ENCODE measurements at places on chromosomes 16 and 17.

GRCh38 chr16:21164521-21165168, 6.2 kb downstream of the LDAF1 start:
- no peak for DNase-seq

- no peak for DNase-seq
These were observed 81.0 kb downstream of the ABCC1 start for GRCh38 chr16:16030449-16030848.

DNA sequence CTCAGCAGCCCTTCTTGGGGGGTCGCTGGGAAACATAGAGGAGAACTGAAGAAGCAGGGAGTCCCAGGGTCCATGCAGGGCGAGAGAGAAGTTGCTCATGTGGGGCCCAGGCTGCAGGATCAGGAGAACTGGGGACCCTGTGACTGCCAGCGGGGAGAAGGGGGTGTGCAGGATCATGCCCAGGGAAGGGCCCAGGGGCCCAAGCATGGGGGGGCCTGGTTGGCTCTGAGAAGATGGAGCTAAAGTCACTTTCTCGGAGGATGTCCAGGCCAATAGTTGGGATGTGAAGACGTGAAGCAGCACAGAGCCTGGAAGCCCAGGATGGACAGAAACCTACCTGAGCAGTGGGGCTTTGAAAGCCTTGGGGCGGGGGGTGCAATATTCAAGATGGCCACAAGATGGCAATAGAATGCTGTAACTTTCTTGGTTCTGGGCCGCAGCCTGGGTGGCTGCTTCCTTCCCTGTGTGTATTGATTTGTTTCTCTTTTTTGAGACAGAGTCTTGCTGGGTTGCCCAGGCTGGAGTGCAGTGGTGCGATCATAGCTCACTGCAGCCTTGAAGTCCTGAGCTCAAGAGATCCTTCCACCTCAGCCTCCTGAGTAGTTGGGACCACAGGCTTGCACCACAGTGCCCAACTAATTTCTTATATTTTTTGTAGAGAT, 3.4 kb downstream of the STH start:
- DNase-seq = peak; percentile 40

DNA sequence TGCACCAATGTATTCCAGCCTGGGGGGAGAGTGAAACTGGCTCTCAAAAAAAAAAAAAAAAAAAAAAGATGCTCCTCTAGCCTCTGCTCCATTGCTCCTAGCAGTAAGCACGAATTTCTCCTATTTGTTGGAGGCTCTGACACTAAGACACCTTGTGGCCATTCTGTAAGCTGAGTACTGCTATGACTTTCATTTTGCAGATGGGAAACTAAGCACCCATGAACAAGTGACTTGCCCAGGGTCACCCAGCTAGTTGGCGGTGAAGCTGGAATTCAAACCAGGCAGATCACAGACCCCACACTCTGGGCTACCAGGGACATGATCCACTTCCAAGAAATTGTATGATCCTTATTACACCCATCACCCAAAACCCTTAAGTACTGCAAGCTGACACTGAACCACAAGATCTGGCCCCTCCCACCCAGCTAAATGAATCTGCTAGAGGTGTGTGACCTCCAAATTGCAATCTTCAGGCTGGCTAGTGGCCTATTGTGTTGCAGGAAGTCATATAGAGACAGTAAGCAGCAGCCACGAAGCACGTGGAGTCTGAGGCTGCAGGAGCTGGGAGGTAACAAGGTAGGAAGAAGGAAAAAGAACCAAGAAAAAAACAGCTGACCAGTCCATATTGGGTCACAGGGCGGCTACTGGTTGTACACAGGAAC, 209.4 kb downstream of the XYLT1 start:
- DNase-seq = no peak

DNA sequence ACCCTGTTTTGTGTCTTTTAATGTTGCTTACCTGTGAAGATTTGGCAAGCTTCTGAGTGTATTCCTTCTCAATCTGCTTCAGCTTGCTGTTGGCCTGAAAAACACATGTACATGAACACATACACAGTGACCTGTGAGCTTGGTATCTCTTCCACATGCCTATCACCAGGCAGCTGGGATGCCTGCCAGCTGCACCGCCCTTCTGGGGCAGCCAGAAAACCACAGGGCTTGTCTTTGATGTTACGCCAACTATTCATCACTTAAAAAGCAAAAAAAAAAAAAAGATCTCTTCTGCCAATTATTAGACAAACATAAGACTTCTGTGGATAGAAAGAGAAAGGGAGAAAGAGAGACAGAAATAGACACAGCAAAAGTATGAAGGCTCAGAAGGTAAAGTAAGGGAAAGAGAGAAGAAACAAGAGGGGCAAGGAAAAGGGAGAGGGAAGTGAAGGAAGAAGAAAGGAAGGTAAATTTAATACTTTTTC, 189.2 kb upstream of the AXIN2 start:
- DNase-seq = no peak

GRCh38 chr17:20225162-20226115, 216.3 kb downstream of the SPECC1 start:
- no peak for DNase-seq

All from GDM1 (cell line).